ENCODE measurements at places on chromosomes 7 and 10.
A peak's percentile ranks its signal among the peaks of the same experiment; 100 is the strongest.

GRCh38 chr7:18037609-18038008 is 10.0 kb upstream of the PRPS1L1 start:
- DNase-seq: no peak

GRCh38 chr7:21967598-21968003 is 21.9 kb upstream of the CDCA7L start:
- no peak for DNase-seq

DNA sequence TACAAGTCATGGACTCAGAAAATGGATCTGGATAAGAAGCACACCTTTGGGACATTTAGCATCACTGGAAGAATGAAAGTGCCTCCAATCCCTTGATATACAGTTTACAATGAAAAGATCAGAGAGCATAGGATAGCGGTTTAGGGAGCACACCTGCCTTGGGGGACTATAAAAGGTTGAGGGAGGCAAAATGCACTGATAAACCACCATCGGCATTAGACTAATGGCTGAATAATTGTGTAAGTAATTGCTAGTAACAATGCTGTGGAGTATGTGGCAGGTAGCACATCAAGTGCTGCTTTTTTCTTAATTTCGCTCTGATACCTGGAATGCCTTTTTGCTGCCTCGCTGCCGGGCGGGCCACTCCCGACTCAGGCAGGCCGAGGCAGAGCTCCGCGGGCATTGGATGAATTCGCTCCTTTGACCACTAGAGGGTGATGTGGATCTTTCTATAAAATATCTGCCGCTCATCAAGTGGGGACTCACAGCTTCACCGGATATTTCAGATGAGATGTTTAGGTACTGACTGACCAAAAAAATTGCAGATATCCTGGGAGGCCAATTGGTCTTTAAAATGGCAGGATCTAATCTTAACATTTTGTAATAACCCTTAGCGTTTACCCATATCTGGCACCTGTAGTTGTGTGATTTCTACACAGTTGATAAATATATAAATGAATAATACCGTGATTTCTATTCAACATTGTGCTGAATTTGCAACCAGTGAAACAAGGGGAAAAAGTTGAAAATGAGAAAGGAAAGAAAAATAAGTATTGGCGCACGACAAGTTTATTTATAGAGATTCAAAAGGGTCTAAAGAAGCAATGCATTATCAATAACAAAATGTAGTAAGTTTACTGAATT is 116.8 kb upstream of the PRSS1 start:
- DNase-seq: peak; percentile 51

DNA sequence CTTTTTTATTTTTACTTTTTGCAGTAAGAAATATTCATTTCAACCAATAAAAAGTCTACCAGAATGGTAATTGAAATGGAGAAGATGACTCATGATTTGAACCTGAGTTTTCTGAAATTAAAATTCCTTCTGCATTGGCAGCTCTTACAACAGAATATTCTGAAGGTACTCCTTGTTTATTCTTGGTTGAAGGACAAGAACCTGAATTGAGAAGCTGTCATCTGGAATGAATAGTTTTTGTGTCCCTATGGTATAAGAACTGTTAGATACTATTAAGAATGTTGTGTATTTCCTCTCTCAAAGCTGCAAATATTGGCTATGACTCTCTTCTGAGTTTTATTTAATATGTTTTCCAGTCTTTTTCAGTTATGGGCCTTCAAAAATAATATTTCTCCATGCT is 56.1 kb downstream of the CDK1 start:
- DNase-seq: no peak

GRCh38 chr10:72274730-72275350 is 1.1 kb downstream of the DDIT4 start:
- no peak for DNase-seq

GRCh38 chr10:8133146-8133545 is 78.7 kb downstream of the GATA3 start:
- DNase-seq: no peak
